ENCODE measurements at places on chromosomes 7 and 10. TPM values are rescaled to one million over a fixed set of nuclear protein-coding genes. Genes with fewer than 3 reads are reported as not detected.

Gene SEMA3A
- 8.1 TPM for total RNA-seq

Gene LIPJ
- total RNA-seq, result not detected

Gene PCLO
- total RNA-seq, result 23.8 TPM

Gene ACBD7
- 1.3 TPM for total RNA-seq

Gene CFTR
- total RNA-seq, result not detected

DNA sequence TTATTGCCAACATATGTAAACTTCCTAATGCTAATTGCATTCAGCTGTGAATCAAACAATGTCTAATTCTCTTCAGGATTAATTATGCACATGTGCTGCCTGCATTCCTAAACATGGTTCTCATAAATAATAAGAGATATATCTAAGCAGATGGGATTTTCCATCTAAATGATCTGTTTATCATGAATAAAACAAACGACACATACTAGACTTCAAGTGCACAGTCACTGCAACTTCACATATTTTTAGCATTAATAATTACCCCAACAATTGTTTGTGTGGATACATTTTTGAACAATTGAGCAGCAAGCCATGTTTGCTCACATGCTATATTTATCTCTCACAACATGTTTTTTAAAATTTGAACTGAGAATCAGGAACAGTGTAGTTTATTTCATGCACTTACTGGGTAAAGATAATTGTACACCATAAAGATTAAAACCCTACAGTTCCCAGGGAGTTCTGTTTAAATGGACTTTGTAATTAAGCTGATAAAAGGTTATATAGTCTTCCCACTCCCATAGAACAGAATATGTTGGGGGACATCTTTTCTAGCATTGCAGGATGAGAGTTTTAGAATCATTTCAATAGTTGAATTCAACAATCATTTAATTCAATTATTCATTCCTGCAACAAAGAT is 378.5 kb downstream of the MDFIC start:
- no peaks in the 10 kb centered on the region for H3K27me3 ChIP-seq
- no peak overlapping the region for H3K27ac ChIP-seq
- H3K36me3 ChIP-seq, result no peaks in the 10 kb centered on the region
- H3K4me1 ChIP-seq, result no peaks in the 10 kb centered on the region
- no peak for DNase-seq
- no peak overlapping the region for H3K4me3 ChIP-seq

DNA sequence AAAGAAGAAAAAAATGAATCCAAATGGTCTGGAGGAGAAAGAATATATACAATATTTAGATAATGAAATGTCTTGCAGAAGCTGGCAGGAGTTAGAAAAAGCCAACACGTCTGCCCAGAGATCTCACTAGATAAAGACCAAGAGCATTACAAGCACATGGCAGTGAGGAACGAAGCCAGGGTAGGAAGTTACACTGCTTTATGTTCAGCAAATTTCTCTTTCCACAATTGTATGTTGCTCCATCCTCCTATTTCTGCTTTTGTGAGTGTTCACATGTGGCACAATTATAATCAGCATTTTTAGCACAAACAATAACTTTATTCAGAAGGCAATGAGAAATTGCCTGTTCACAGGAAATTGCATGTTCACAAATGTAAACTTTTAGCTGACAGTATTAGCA is 53.7 kb downstream of the LRRC17 start:
- no peaks in the 10 kb centered on the region for H3K4me1 ChIP-seq
- H3K27me3 ChIP-seq, result no peaks in the 10 kb centered on the region
- no peaks in the 10 kb centered on the region for H3K36me3 ChIP-seq
- H3K27ac ChIP-seq, result no peak overlapping the region
- DNase-seq, result no peak

DNA sequence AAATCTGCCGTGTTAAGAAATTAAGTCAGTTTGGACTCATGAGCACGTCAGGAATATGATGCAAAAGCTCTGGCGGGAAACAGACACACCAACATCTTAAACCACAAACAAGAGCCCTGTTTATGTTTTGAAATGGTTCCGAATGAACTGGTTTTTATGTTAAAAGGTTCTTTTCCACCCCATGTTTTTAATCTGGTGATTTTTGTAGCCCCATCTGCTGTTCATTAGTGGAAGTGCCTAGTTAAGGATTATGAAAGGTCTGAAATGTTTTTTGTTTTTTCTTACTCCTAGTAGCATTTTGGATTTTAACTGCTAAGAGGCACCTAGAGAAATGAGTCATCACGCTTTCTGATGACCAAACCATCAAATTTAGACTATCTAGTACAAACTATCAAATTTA is 404.1 kb upstream of the MKI67 start:
- no peaks in the 10 kb centered on the region for H3K27me3 ChIP-seq
- H3K27ac ChIP-seq, result no peak overlapping the region
- no peak overlapping the region for H3K4me3 ChIP-seq
- DNase-seq, result no peak

GRCh38 chr10:69317626-69318105 is 39.4 kb downstream of the HK1 start:
- peaks cover 35% of the 10 kb centered on the region for H3K4me1 ChIP-seq
- H3K36me3 ChIP-seq, result no peaks in the 10 kb centered on the region
- H3K27me3 ChIP-seq, result no peaks in the 10 kb centered on the region
- H3K27ac ChIP-seq, result peak overlapping the region; percentile 85
- H3K4me3 ChIP-seq, result peak overlapping the region; percentile 80

DNA sequence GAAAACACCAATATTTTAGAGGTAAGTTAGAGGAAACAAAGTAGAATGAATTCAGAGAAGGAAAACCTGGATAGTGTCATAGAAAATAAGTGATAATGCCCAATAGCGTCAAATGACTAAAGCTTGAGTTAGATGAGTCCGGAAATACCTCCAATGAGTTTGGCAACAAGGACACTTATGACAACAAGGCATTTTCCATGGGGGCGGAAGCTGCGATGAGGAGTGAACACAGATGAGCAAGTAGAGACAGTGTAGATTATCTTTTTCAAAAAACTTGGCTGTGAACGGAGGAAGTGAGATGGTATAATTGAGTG is 383 bp upstream of the R3HCC1L start:
- no peaks in the 10 kb centered on the region for H3K27me3 ChIP-seq
- peaks cover 11% of the 10 kb centered on the region for H3K4me1 ChIP-seq
- peak overlapping the region; percentile 86 for H3K4me3 ChIP-seq
- DNase-seq, result no peak
- peak overlapping the region; percentile 90 for H3K27ac ChIP-seq

GRCh38 chr7:117995850-117996650 is 122.8 kb upstream of the CTTNBP2 start:
- no peak overlapping the region for H3K27ac ChIP-seq
- DNase-seq, result no peak
- H3K4me1 ChIP-seq, result no peaks in the 10 kb centered on the region
- H3K36me3 ChIP-seq, result no peaks in the 10 kb centered on the region
- H3K27me3 ChIP-seq, result no peaks in the 10 kb centered on the region
- no peak overlapping the region for H3K4me3 ChIP-seq

- H3K36me3 ChIP-seq, result no peaks in the 10 kb centered on the region
- H3K4me3 ChIP-seq, result no peak overlapping the region
- H3K27me3 ChIP-seq, result no peaks in the 10 kb centered on the region
- no peak overlapping the region for H3K27ac ChIP-seq
Measured at GRCh38 chr7:2386964-2387669, 16.3 kb upstream of the CHST12 start.

DNA sequence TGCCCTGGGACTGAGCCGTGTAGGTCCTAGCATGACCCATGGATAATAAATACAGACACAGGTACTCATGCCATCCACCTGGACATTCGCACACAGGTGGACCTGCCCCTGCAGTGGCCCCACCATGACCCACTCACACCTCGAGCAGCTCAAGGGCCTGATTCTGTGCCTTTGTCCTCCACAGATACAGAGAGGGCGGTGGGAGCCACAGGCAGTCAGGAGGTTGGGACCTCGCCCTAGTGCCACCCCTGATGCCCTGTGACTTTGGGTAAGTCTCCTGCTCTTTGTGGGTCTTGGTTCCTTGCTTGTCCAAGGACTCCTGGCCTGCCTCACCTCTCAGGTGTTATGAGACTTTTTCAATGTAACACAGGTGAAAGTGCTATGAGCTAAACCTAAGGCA is 42.9 kb downstream of the C10orf120 start:
- H3K27ac ChIP-seq, result no peak overlapping the region
- H3K4me1 ChIP-seq, result no peaks in the 10 kb centered on the region
- DNase-seq, result no peak
- H3K4me3 ChIP-seq, result no peak overlapping the region
- no peaks in the 10 kb centered on the region for H3K27me3 ChIP-seq
- H3K36me3 ChIP-seq, result no peaks in the 10 kb centered on the region

DNA sequence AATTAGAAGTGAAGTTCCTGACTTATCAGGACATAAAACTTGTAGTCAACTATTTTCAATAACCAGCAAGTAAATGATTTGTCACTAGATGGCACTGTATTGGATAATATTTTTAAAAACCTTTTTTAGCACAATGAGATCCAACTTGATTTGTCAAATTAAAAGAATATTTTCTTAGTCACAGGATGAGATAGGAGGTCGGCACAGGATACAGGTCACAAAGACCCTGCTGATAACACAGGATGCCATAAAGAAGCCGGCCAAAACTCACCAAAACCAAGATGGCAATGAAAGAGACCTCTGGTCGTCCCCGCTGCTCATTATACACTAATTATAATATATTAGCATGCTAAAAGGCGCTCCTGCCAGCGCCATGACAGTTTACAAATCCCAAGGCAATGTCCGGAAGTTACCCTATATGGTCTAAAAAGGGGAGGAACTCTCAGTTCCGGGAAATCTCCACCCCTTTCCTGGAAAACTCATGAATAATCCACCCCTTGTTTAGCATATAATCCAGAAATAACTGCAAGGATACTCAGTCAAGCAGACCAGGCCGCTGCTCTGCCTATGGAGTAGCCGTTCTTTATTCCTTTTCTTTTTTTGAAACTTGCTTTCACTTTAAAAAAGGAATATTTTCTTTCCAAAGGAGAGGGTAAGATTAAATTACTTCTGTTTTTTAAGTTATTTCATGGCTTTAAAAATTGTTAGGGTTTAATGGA is 255.7 kb upstream of the MKLN1 start:
- H3K4me1 ChIP-seq, result peaks cover 59% of the 10 kb centered on the region
- H3K27me3 ChIP-seq, result no peaks in the 10 kb centered on the region
- H3K4me3 ChIP-seq, result no peak overlapping the region
- peak overlapping the region; percentile 44 for H3K27ac ChIP-seq
- DNase-seq, result no peak
- H3K36me3 ChIP-seq, result no peaks in the 10 kb centered on the region

DNA sequence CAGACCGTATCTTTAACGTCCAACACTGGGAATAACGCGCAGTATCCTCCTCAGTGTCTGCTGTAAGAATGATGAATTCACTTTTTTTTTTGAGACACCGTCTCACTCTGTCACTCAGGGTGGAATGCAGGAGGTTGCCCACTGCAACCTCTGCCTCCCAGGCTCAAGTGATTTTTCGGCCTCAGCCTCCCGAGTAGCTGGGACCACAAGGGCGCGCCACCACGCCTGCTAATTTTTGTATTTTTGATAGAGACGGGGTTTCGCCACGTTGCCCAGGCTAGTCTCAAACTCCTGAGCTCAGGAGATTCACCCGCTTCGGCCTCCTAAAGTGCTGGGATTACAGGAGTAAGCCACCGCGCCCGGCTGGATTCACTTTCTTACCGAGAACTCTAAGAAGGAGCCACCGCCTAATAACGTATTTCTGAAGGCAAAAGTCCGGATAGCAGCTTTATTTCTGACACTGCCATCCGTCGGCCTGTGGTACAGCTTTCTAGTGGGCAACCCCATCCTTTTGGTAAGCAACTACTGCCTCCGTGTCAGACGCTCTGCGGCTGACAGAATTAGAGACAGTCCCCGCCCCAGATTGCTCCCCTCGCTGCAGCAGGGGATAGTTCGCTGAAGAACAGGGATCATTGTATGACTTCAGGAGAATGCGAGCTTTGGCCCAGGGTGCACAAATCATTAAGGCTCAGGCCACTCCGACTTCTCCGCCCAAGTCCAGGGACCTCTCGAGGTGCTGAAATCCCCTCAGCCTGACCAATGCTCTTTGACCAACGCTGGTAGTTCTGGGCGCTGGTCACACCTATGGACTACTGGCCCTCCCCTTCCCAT is 662 bp downstream of the POLR3A start:
- peak; percentile 37 for DNase-seq
- no peaks in the 10 kb centered on the region for H3K27me3 ChIP-seq
- peaks cover 15% of the 10 kb centered on the region for H3K4me1 ChIP-seq
- peak overlapping the region; percentile 44 for H3K4me3 ChIP-seq
- H3K27ac ChIP-seq, result peak overlapping the region; percentile 85

- peaks cover 11% of the 10 kb centered on the region for H3K4me1 ChIP-seq
- no peak overlapping the region for H3K27ac ChIP-seq
- H3K4me3 ChIP-seq, result no peak overlapping the region
- H3K27me3 ChIP-seq, result no peaks in the 10 kb centered on the region
Measured at GRCh38 chr10:44389556-44389955, 4.7 kb upstream of the CXCL12 start.

GRCh38 chr7:115477193-115477651 is 553.3 kb downstream of the TFEC start:
- H3K4me3 ChIP-seq, result no peak overlapping the region
- H3K27ac ChIP-seq, result no peak overlapping the region
- peak; percentile 19 for DNase-seq
